Effector CD8-positive, alpha-beta T cell (primary cell): ENCODE measurements at places on chromosomes 3 and 15.

- no peak for DNase-seq
These were observed 8.6 kb downstream of the LTF start for GRCh38 chr3:46456118-46456517.

GRCh38 chr15:83854321-83854720 is 200.4 kb downstream of the ADAMTSL3 start:
- DNase-seq = no peak

- DNase-seq = no peak
These were observed 3.9 kb upstream of the RNU6-1 start for GRCh38 chr15:67843571-67844387.

DNA sequence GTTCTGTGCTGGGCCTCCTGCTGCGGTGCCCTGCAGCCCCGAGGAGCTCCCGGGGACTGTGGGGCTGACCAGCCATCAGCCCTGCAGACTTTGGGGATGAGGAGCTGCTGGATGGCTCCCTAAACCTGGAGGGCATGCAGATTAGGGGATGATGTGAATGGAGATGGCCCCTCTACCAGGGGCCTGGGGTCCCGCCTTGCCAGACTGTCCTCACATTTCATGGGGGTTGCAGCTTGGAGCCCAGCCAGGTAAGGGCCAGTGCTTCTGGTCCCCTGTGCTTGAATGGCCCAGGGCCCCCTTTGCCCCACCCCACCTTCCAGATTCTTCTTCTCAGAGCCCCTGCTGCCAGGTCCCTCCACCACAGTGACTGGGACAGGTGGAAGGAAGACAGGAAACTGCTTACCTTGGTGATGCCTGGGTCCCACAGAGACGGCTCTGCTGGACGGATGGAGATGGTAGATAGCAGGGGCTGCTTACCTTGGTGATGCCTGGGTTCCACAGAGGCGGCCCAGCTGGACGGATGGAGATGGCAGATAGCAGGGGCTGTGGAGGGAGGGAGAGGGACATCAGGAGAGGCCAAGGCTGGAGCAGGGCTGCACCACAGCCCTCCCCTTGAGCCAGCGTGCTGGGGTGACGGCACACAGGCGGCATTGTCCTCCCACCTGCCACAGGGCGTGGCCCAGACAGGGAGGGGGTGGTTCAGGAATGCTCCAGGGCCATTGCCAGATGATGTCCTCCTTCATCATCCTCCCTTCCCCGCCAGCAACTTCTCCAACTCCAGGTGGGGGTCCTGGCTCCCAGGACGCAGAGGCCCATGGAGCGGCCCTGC is at the start of gene SPTBN5:
SPTBN5 (minus strand) TSS at position 632 of the 829 bp plus-strand sequence; CDS start at position 76, 556 bp downstream.
- no peak for DNase-seq

DNA sequence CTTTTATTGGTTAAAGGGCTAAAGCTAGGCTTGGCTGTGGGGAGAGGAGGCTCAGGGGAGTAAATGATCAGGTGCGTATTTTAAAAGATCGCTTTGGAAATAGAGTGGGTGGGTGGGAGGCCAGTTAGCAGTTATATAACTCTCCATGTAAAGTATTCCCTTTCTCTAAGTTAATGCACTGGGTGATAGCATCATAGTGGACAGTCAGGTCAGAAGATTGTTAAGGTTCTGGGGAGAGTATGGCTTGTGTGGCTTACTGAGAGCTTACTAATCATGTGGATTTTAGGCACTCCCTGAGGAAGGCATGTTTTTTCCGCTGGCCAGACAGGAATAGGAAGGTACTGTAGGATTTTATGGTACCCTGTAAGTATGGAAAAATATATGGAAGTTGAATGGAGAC is 6.3 kb upstream of the EIF3J start:
- DNase-seq = no peak

- no peak for DNase-seq
These were observed 163.8 kb downstream of the ZBTB20 start for GRCh38 chr3:114983248-114983647.

GRCh38 chr15:31487811-31488436 is 161.3 kb downstream of the KLF13 start:
- DNase-seq = no peak

- no peak for DNase-seq
These were observed 28.6 kb upstream of the CLSTN2 start for GRCh38 chr3:139906418-139906817.

DNA sequence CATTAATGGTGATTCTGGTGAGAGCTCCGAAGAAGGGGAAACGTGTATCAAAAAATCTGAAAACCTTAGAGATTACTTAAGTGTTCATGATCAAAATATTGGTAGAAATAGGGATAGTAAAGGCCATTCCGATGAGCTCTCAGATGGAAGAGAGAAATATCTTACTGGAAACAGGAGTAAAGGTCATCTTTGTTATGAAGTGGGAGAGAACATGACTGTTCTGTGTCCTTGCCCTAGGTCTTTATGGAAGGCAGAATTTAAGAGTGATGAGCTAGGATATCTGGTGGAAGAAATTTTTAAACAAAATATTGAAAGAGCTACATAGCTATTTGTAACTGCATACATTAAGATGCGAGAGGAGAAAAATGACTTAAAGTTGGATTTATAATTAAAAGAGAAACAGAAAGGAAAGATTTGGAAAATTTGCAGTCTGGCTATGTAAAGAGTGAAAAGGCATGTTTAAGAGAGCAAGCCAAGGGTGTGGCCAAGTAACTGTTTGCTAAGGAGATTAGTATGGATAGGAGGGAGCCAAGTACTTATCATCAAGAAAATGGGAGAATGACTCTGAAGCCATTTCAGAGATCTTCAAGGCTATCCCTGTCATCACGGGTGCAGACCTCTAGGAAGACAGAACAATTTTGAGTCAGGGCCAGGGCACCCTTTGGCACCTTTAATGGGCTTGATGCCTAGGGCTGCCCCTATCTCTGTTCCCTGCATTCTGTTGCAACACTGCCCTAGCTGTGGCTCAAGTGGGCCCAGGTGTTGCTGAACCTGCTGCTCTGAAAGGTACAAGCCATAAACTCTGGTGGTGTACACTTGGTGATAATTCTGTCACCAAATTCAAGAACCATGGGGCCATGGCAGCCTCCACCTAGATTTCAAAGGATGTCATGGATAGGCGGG is 27.3 kb downstream of the SLMAP start:
- DNase-seq = no peak

- no peak for DNase-seq
These were observed 297.9 kb downstream of the EDEM1 start for GRCh38 chr3:5485427-5485826.

- DNase-seq = no peak
These were observed 12.7 kb upstream of the PTPN9 start for GRCh38 chr15:75591655-75592364.
